Head of caudate nucleus (tissue), 42 donors: ENCODE measurements at places on chromosomes 11 and 22.

DNA sequence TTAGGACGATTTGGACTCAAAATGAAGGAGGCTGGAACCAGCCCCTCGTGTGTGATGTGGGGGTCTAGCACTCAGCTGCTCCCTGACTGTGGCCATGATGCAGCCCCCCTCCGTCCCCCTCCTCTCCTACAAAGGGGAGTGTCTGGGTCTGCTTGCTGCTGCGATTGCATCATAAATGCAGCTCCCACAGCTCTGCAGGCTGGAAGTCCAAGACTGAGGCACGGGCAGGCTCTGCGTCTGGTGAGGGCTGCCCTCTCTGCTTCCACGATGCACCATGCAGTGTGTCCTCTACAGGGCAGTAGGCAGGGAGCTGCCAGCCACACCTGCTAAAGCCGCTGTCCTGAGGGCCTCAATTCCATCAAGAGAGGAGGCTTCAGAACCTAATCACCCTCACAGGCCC, 432.1 kb downstream of the BRD1 start:
- DNase-seq = no peak

GRCh38 chr22:27205492-27206373, 548.3 kb downstream of the MIAT start:
- no peak for DNase-seq

- no peak for DNase-seq
These were observed 15.6 kb upstream of the SHISAL1 start for GRCh38 chr22:44328326-44328725.

DNA sequence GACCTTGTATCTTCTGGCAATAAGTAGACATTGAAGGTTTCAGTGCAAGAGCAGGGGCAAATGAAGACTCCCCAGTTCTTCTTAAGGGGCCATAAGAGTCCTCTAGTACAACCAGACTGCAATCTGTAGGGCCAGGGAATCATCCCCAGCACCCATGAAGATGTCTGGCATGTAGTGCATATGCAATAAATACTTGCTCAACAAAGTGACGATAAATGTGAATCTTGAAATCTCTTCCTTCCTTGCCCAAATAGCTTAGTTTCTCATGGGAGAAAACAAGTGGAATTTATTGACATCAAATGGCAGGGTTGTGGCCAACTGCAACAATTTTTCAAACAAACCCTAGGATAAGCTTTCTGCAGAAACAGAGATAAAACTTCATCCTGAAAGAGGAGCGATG, 107.6 kb downstream of the ABTB2 start:
- no peak for DNase-seq

DNA sequence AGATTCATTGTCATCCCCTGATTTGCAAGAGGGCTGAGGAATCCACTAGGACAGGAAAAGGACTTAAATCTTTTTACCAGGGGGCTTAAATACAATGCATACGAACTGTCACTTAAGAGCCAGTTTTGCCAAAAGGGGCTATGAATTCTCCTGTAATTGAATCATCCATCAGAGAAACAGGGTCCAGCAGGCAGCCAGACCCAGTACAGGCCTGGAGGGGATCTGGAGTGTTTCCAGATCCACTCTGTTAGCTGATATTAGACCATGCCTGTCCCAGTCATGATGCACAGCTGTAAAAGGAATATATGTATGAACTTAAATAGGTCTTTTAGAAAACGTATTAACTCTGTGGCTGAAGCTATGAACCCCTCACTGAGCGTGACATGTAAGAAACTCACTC, 53.8 kb upstream of the PRSS23 start:
- no peak for DNase-seq

DNA sequence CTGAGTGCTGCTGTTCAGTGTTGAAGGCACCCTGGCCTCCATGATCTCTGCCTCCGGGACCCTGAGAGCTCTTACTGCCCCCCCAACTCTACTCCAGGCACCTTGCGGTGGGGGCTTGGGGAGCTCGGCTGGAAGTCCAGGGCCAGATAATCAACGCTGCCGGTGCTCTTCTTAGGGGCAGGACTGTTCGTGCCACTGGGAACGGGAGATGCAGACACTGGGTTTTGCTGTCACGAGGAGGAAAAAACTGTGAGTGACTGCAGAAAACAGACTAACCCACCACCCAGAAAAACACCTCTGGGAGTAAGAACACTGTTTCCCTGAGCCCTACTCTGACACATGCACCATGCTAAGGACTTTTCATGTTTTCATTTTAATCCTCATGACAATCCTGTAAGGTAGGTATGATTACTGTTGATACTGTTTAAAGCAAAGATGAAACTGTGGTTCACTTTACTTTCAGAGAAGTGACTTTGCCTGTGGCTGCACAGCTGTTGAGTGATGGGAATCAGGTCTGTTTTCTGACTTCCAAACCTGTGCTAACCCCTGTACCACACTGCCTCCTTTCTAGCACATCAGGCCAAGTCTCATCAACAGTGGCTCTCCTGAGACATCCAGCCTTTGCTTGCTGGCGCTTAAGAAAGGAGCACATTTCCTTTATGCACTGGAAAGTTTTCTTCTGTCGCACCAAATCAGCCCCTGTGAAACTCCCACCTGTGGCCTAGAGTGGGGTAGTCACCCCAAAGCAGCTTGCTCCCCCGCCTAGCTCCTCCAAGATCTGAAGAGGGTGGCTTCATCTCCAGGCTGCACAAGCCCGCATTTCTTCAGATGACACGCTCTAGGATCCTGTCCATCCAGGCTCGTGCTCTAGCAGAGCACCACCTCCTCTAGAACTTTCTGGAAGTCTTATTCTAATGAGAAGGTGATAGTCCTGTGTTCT, 31.8 kb downstream of the USP35 start:
- no peak for DNase-seq

DNA sequence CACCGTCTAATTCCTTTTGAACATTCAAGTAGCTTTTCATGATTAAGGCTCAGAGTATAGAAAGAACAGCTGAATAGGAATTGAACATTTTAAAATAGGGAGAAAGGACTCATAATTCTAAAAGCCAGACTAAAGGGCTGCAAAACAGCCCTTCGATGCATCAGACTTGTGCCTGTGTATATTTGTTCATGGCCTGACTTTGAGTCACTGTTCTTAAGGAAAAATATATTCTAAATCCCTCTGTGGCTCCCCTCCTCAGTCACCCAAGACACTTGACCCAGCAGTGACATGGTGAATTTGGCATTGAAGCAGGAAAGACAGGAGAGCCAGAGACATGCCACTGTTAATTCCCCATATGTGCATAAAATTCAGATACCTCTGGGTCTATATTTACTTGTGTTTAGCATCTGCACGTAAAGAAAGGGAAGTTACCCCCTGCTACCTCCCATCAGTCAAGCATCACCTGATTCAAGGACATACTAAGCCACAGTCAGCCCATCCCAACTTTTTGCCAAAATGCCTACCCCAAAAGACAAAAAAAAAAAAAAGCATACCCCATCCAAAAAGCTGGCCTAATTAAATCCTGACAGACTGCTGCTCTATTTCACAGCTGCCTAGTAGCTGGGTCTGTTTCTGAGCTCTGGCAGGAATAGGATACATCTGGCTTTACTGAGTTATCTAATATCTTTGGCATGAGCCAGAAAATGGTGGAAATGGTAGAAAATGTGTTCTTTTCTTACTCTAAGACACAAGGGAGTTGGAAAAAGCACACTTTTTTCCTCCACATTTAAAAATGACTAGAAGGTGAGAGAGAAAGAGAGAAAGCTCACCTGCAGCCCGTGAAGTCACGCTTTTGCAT, 93.5 kb downstream of the COMMD9 start:
- DNase-seq = no peak

- DNase-seq = no peak
These were observed 3.7 kb downstream of the HMBS start for GRCh38 chr11:119088406-119088805.

DNA sequence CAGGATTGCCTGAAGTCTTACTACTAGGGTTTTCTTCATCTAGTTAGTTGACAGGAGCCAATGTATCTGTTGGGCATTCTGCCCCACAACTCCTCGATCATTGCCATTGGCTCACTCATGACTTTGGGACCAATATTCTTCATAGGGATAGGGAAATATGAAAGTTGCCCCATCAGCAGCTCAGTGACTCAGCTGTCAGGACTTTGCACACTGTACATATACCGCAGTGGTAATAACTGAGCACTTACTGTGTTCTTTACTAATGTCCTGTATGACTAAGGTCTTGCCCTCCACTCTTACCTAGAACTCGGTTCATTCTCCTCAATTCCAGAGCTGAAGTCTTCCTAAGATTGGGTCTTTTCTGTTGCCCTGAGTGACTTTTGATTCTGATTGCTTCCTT, 46.8 kb upstream of the PGR start:
- DNase-seq = no peak

DNA sequence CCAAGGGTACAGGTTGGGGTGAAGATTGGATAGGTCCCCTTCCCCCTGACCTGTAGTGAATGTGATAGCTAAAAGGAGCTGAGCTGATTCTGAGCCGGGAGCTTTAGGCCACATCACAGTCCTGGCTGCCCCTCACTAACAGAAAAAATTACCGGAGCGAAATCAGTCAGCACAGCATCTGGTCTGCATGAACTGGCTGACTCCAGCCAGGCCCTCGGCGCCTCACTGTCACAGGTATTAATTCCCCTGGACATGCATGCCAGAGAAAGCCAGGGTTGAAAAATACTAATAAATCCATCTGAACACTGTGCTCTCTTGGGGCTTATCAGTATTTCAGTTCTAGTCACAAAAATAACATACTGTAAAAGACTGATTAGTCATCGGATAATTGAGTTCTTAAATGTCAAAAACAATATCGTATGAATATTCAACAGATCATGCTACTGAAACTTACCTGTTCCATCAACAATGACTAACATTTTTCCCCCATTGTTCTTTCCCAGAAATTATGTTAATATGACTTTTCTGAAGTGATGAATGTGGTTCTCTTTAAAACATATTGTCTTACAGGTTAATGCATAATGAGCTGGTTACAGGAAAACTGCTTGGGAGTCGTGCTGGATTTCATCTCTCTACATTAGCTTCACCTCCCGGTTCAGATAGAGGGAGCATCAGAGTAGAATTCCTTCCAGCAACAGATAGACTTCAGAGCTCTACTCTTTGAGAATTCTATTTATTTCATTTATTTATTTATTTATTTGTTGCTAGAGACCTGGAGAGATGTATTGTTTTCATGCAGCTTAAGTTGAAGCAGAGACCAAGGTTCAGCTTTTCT, 387.7 kb downstream of the NXPE2 start:
- DNase-seq = no peak

- DNase-seq = peak; percentile 70
These were observed 112.2 kb downstream of the NCAM1 start for GRCh38 chr11:113073290-113073953.

- no peak for DNase-seq
These were observed 21.3 kb downstream of the TBC1D22A start for GRCh38 chr22:46783721-46784120.

DNA sequence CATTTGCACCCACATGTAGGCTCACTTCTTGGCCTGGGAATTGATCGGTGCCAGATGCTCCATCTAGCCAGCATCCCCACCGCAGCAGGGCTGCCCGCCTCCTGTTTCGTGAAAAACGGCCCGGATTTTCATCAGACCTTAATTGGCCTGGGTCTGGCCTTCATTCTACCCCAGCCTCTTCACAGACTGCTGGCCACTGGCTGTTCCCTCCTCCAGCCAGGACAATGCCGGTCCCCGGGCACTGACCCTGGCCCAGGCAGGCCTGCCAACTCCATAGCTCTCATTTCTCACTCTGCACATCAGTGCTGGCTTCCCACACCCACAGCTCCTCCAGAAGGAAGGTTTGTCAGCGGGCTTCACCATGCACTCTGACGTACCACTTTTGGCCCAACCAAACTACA, 27.9 kb downstream of the TIMP3 start:
- DNase-seq = no peak

GRCh38 chr11:16812274-16812673, 73.8 kb downstream of the C11orf58 start:
- no peak for DNase-seq

GRCh38 chr11:62142921-62143320, 19.1 kb downstream of the INCENP start:
- no peak for DNase-seq
